ENCODE measurements at places on chromosomes 12 and 14. TPM values are rescaled to one million over a fixed set of nuclear protein-coding genes. Genes with fewer than 3 reads are reported as not detected.

DNA sequence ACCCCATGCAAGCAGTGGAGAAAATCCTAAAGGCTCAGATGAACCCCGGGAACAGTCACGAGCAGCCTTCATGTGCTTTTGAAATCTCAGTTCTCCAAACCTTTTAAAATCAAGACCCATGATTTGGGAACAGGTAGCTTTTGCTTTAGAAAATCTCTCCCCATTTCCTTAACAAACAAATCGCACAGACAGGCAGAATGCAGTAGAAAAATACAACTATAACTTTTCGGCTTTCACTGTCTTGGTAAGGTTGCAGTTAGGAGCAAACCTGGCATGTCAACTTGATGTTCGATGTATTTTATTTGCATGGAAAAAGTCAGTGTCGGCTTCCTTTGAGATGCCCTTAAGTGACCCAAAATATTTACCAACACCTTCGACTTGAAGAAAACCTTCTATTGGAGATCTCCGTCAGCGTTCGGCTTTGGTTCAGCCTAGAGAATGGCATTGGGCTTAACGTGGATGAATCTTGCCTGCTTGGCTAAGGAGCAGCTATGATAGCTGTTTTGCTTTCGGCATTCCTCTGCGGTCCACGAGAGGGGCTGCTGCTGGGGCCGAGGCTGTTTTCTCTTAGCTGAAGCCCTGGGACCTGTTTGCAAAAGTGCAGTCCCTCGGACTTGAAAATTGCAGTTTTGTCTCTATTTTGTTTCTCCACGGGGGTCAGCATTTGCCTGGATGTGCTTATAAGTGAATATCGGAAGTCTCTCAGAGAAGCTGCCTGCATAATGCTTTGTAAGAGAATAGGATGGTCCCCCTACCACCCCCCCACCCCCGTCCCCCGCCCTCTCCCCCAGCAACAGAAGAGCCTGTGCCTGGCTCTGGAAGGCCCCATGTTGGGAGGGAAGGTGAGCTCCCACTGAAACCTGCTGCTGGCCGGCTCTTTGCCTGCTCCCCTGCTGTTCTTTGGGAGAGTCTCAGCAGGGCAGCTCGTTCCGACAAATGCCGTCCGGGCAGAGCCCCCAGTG lies 122.8 kb downstream of the AACS start:
- no peak for DNase-seq

The ACTN1 gene
- 75.4 TPM for total RNA-seq

DNA sequence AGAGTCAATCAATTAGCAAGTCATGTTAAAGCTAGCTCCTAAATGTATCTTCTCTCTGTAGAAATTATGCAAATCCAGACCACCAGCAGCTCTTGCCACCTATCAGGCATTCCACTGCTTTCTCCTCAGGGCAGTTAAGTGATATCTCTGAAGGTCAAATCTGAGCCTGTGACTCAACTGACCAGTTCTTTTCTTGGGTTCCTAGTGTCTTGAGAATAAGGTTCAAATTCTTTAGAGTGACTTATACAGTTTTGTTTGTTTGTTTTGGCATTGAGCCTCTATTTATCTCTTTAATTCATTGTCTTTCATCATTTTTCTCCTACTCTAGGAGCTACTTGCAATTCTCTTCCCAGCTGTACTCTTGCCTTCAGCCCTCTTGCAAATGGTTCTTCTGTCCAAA lies 2.5 kb upstream of the LRIG3 start:
- DNase-seq = no peak

The ATXN7L3B gene
- 23.8 TPM for total RNA-seq

The GSC gene
- 0.66 TPM for total RNA-seq

The TAS2R31 gene
- total RNA-seq = 0.88 TPM

- DNase-seq = no peak
Measured at GRCh38 chr12:52354200-52354599, 13.1 kb downstream of the KRT85 start.

The RIN3 gene
- 13.8 TPM for total RNA-seq

DNA sequence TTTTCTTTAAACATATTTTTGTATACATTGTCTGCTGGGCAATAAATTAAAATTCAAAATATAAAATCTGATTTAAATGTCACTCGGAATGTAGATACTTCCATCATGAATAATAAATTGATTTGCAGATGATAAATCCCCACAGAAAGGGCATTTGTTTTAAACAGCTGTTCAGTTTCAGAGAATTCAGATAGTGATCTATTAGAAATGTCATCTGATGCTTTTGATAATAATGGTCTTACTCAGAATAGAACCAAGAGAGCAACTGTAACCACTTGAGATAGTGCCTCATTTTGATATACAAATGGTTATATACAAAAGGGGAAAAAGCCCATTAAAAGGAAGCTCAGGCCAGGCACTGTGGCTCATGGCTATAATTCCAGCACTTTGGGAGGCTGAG lies 43.4 kb downstream of the CDK17 start:
- DNase-seq = no peak

DNA sequence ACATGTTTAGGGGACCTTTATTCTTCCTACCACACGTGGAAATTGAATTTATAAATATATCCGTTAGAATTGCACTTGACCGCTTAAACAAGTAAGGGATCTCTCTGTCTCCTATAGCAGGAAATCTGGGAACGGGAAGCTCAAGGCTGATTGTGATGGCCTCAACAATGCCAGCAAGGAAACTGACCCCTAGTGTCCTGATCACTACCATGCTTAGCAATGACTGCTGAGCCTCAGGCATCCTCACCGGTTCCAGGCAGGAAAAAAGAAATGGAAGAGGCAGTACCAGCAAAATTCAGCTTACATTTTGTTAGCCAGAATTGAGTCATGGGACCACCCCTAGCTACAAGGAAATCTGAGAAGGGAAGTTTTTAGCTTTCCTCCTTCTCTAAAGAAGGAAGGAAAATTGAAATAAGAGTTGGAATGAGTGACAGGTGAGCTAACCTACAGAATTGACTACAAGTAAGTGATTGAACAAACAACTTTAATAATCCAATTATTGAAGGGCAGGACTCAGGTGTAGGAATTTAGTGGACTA lies 43.9 kb upstream of the AMN1 start:
- no peak for DNase-seq

The STON2 gene
- 8.3 TPM for total RNA-seq

The NGB gene
- total RNA-seq = not detected

- DNase-seq = no peak
Measured at GRCh38 chr12:61137677-61138414, 1122.4 kb upstream of the USP15 start.

GRCh38 chr12:93908846-93909567 lies 231.8 kb downstream of the CRADD start:
- DNase-seq = peak; percentile 40

GRCh38 chr14:51957950-51958349 lies 31.4 kb upstream of the RTRAF start:
- no peak for DNase-seq

- no peak for DNase-seq
Measured at GRCh38 chr14:69481815-69482568, 2.5 kb upstream of the PLEKHD1 start.

The RTL1 gene
- not detected for total RNA-seq

The TMEM229B gene
- total RNA-seq = 1.4 TPM

The PMCH gene
- total RNA-seq = not detected

The ARMH4 gene
- 7.3 TPM for total RNA-seq

The CLEC2D gene
- total RNA-seq = 3.3 TPM

DNA sequence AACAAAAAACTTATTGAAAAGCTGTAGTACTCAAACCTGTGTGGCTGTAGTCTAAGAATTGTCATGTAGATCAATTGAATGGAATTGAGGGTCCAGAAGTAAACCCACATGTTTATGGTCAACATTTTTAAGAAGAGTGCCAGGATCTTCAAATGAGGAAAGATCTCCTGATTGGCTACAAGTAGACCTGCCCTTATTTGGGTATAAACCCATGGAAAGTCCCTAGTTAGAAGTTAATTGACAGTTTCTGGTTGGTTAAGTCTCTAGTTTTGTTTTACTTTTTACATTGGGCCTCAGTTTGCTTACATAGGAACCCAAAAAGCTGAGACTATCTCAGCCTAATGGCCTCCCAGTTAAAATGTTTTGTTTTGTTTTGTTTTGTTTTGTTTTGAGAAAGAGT lies 91.9 kb upstream of the RESF1 start:
- DNase-seq = no peak

DNA sequence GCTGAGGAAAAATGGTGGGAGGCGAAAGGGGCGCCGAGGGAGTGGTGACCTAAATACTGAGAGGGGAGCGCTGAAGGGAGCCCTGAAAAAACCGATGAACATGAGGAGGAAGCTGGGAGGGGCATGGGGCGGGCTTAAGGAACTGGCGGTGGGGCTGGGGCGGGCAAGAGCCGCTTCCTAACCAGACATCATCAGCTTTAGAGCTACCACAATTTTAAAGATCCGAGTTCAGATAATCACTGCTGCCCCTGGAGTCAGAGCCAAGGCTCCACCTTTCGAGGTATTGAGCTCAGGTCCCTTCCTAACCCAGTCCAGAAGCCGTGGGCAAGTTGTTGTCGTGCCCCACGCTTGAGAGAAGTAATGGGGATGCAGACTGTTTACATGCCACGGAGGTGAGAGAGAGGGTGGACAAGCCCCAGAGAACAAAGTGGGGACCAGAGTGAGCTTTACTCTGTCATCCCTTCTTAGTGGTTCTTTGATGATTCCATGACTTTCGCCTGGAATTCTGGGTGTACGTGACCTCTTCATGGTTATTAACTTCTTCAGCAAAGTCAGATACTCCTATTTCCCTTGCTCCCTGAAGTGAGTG lies 393 bp downstream of the ORMDL2 start:
- no peak for DNase-seq

The CLEC4A gene
- 1.5 TPM for total RNA-seq

GRCh38 chr12:28893856-28894255 lies 255.2 kb upstream of the FAR2 start:
- DNase-seq = no peak

The KCNH3 gene
- total RNA-seq = 0.41 TPM

GRCh38 chr12:25985316-25986175 lies 27.1 kb downstream of the RASSF8 start:
- DNase-seq = no peak

All from left ventricle myocardium inferior (tissue), 1 donor.